ENCODE measurements at places on chromosomes 1 and 21. TPM values are rescaled to one million over a fixed set of nuclear protein-coding genes. Genes with fewer than 3 reads are reported as not detected.

Gene CCDC181
- total RNA-seq = 0.25 TPM

DNA sequence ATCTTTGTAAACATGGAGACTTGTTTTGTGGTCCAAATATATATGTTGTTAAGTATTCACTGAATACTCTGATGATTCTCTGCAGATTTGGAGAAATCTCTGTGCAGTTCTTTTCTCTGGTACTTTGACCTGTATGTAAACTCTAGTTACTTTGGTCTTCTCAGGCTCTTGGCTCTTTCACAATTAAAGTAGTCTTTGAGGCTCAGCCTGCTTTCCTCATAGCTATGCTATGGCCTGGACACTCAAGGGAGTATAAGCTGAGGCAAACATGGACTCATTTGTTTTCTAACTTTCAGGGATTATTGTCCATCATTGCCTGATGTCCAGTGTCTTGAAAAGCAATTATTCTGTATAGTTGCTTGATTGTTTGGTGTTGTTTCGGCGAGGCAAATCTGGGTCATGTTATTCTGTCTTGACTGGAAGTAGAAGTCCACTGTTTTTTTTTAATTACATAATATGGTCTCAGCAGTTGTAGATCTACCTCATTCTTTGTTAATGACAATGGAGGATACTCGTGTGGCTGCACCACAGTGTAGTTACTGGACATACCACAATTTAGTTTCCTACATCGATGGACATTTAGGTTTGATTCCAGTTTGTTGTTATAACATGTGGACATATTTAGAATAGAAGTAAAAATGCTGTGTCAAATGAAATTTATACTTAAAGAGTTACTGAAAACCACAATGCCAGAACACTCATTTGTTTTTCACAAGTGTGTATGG lies 9.2 kb downstream of the PTBP2 start:
- no peak for DNase-seq

Gene HDGF
- total RNA-seq = 124 TPM

DNA sequence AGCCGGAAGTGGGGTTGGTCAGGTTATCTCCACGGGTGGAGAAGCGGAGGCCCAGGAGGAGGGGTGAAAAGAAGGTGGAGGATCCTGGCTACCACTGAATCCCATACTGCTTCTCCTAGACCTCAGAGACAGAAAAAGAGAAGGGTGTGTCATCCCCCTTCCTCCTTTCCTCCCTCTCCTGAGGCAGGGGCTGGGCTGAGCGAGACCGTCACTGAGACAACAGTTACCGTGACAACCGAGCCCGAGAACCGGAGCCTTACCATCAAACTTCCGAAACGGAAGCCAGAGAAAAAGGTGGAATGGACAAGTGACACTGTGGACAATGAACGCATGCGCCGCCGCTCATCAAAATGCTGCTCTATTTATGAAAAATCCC lies 42.1 kb upstream of the NBPF3 start:
- no peak for DNase-seq

- no peak for DNase-seq
Measured at GRCh38 chr1:9425859-9426258, 113.4 kb upstream of the SLC25A33 start.

DNA sequence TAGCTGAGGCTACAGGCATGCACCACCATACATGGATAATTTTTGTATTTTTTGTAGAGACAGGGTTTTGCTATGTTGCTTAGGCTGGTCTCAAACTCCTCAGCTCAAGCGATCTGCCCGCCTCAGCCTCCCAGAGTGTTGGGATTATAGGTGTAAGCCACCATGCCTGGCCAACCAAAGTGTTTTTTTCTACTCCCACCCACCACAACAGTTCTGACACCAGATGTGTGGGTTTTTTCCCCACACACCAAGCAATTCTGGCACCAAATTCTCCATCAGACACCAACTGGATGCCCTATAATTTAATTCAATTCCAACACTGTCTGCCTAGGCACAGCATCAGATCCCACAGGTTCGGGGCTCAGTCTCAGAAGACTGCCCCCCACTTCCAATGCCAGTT lies 20.6 kb upstream of the KLHDC8A start:
- DNase-seq = no peak

Gene GPR37L1
- not detected for total RNA-seq

Gene CACNA1S
- not detected for total RNA-seq

DNA sequence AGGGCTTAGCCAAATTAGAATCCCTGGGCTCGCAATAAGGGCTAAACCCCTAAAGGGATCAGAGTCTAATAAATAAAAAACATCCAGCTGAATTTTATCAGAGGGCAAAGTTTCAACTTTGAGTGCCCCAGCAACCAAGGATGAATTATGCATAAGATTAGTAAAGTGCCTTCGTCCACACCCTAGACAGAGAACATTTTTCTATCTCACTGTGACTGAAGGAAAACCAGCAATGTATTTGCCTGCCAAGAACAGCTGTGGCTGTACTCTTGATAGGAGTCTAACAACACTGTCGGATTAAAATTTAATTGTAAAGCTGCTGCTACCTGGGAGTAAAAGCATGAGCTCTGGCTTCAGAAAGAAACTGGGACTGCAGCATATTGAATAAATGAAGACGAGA lies 23.3 kb downstream of the WNT2B start:
- no peak for DNase-seq

DNA sequence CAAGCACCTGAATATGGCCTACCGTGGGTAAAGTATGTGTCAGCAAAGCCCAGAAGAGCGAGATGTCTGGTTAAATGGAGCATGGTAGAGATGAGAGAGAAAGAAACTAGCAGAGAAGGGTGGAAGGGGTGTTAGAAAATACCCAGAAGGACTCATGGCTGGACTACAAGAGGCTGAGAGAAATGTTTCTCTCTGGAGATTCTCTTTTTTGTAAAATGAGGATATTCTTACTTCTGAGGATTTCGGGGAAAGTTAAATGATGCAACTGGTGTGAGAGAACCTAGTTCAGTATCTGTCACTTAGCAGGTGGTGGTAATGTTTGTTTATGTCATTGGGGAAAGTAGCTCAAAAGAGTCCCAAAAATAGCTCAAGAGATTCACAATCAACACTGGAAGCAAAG lies 7.2 kb upstream of the EPS15 start:
- no peak for DNase-seq

DNA sequence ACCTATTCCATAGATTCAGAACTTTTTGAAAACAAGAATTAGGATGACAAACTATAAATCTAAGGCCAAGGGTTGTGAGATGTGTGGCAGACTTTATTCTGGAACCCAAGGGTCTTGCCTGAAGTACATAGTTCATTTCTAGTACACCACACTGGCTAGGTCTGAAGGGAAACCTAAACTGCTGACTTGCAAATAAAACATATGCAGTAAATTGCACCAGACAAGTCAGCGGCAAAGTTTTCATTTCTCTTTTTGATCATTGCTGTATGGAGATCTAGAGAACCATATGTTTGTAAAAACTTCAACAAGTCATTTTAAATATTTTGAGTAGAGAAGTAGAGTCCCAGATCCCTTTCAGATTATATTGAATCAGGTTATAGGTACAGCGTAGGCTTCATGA lies 43.9 kb downstream of the TNFSF4 start:
- no peak for DNase-seq

Gene TARBP1
- total RNA-seq = 13.0 TPM

DNA sequence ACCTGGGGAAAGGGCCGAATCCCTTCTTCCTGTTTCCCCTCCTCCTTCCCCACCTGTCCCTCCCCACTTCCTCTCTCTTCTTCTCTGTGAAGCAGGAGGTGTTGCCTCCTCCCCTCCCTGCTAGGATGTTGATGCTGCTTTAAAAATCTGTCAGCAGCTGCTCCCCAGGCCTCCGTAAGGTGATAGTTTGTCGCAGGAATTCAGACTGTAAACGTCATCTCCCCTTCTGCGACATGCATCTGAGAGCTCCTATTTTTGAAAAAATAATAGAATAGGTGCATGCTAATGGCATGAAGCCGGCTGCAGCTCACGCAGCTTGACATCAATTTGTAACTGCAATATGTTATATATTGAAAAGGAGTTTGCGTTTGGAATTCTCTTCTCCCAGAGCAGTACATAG lies 70.1 kb downstream of the KAZN start:
- no peak for DNase-seq

Gene GON4L
- 52.0 TPM for total RNA-seq

DNA sequence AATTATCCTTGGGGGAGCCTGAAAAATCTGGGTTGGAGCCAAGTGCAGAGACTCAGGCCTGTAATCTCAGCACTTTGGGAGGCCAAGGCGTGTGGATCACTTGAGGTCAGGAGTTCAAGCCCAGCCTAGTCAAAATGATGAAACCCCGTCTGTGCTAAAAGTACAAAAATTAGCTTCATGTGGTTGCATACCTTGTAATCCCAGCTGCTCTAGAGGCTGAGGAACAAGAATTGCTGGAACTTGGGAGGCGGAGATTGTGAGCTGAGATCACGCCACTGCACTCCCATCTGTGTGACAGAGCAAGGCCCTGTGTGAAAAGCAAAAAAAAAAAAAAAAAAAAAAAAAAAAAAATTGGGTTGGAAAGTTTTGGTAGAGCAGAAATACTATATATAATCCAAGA lies 1563.6 kb upstream of the PRMT6 start:
- DNase-seq = no peak
